ENCODE measurements at places on chromosomes 7 and 10. TPM values are rescaled to one million over a fixed set of nuclear protein-coding genes. Genes with fewer than 3 reads are reported as not detected.

The GTF2IRD1 gene
- 28.3 TPM for total RNA-seq

The FZD8 gene
- total RNA-seq: 0.18 TPM

- DNase-seq: no peak
Observed at GRCh38 chr10:77805676-77806075, 120.9 kb downstream of the DLG5 start.

GRCh38 chr7:155450970-155451801, 6.7 kb upstream of the EN2 start:
- no peak for DNase-seq

- DNase-seq: no peak
Observed at GRCh38 chr7:39553436-39553835, 12.8 kb upstream of the YAE1 start.

The APBB1IP gene
- not detected for total RNA-seq

DNA sequence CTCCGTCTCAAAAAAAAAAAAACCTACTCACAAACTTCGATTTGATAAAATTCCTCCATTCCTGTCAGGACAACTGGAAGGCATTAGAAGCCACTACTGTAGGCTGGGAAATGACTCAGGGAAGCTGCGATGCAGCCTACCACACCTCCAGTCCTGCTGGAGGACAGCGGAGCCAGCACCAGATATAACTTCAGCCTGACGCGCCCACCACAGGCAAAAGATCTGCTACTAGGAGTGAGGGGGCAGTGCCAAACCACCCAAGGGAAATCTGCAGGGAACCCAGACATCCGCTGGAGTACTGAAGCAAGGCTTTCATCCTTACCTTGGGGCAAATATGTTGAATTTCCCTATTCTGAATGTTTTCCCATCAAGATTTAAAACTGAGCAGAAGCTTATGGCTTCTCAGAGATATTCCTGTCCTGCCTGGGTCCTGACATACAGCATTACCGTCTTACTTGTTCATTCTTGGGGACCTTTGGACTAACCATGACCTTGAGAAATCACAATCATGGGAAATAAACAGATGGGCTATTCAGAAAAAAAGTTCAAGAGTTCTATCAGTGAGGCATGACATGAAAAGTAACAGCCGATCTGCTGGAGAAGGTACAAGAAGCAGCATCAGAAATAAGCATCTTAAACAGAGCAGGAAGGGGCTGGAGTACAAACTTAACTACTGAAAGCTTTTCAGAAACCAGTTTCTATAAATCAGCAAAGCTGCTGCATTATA, 20.4 kb downstream of the BCCIP start:
- no peak for DNase-seq

- DNase-seq: no peak
Observed at GRCh38 chr10:45640941-45641340, 31.6 kb downstream of the ZFAND4 start.

The WDR86 gene
- 10.2 TPM for total RNA-seq

DNA sequence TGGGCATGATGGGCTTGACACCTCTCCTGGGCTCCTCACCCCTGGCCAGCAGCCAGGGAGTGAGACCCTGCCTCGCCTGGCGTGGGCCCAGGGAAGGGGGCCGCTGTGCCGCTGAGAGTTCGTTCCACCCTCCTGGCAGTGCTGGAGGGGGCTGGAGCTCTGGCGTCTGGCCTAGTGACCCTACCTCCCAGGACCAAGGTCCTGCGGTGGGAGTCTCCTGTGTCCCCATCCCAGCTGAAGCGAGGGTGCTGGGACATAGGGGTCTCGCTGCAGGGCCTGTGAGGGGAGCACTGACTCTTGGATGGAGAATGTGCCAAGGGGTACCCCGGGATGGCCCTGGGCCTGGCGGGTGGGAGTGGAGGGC, 1.2 kb downstream of the GTF2IRD1 start:
- no peak for DNase-seq

DNA sequence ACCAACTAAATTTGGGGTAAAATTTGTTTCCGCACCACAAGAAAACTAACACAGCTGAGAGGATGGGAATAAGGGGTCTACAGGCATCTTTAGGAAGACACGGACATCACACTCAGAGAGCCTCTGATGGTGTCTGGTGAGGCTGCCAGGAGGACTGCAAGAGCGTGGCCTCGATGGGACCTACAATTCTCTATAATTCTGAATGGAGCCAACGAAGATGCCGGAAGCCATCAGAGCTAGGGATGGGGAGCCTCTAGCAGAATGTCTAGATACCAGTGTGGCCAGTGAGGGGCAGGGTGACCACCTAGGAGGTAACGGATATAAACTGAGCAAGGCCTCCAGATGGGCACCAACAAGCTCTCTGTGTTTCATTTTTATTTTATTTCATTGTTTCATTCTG, 7.5 kb downstream of the GRID1 start:
- DNase-seq: no peak

DNA sequence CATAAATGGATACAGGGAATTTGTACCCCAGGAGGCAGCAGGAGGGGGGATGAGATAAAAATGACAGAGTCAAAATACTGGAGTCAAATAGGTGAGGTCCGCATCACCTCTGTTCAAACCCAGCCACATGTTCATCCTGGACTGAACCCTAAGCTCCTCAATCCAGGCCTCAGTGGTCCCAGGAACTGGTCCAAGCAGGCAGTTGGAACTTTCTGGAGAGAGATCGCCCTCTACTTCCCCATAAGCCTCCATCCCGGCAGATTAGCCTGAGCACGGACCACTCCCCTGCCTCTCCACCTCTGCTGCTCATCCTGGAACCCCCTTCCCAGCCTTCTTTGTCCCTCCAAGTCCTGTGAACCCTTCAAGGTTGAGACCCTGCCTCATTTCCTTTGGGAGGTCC, 959.7 kb upstream of the ZNF722 start:
- no peak for DNase-seq

DNA sequence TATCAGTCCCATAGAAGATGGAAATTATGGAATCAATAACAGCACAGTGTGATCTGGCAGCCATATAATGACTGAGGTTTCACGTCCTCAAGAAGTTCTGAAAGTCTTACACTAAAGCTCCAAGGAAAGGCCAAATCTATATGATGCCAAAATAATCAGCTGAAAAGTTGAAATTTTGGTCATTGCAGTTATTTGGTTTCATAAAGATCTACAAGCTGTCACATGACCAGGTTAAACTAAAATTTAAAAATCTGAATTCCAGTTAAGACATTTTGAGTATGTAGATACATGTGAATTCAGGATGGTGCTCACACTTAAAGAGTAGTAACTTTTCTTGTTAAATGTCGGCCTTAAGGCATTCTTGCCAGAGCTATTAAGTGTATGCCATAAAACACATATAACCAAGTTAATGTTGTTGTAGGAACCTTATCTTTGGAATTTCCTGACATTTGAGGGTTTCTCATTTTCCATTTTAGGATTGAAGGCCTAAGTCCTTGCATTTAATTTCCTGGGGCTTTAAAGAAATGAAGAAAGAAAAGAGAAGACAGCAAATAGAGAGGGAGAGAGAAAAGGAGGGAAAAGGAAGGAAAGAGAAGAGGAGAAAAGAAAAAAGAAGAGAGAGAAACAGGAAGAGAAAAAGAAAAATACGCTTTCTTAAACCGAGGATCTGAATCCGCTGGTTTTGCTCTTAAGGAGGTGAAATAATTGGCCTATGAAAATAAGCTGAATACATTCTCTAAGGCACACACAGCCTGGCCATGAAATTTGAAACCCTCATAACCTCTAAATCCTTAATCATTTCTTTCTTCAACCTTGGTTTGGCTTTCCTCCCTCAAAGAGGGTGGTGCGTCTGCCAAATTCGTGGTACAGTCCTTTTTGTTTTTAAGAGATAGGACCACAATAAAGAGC, 43.8 kb downstream of the DENND2A start:
- no peak for DNase-seq

The GPER1 gene
- 1.4 TPM for total RNA-seq

GRCh38 chr10:36341471-36341870, 699.4 kb upstream of the FZD8 start:
- DNase-seq: no peak

The MYL7 gene
- total RNA-seq: not detected

The PLAU gene
- total RNA-seq: 143 TPM
